Heart right ventricle (tissue), 16 donors: ENCODE measurements at places on chromosomes 7 and 10. TPM values are rescaled to one million over a fixed set of nuclear protein-coding genes. Genes with fewer than 3 reads are reported as not detected.

Gene PALD1
- 6.1 TPM for total RNA-seq

Gene PSMG3
- 7.3 TPM for total RNA-seq

Gene RTKN2
- 0.14 TPM for total RNA-seq

Gene ADAP1
- total RNA-seq: 11.0 TPM

Gene ACSM6
- total RNA-seq: not detected

Gene FAM131B
- total RNA-seq: 0.51 TPM

Gene PIK3AP1
- total RNA-seq: 22.1 TPM

Gene DEPP1
- 24.1 TPM for total RNA-seq

Gene TAS2R3
- total RNA-seq: 0.36 TPM

Gene THSD7A
- total RNA-seq: 1.0 TPM
